ENCODE measurements at places on chromosomes 1 and 21.

DNA sequence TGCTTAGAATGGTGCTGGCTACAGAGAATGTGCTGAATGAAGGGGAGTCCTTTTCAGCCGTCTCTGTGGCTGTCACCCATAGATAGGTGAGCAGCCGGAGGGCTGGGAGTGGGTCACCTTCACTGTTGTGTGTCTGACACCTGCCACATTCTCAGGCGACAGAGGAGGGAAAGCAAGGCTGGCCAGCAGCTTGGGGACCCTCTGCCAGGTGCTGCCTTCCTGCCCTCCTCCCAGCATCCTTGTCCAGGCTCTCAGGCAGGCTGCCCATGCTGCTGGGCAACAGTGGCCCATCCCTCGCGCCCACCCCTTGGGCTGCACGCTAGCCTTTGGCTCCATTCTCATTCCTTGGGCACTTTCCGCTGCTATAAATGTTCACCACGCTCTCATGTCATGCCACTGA is 22.1 kb downstream of the CYB5RL start:
- no peak for DNase-seq

DNA sequence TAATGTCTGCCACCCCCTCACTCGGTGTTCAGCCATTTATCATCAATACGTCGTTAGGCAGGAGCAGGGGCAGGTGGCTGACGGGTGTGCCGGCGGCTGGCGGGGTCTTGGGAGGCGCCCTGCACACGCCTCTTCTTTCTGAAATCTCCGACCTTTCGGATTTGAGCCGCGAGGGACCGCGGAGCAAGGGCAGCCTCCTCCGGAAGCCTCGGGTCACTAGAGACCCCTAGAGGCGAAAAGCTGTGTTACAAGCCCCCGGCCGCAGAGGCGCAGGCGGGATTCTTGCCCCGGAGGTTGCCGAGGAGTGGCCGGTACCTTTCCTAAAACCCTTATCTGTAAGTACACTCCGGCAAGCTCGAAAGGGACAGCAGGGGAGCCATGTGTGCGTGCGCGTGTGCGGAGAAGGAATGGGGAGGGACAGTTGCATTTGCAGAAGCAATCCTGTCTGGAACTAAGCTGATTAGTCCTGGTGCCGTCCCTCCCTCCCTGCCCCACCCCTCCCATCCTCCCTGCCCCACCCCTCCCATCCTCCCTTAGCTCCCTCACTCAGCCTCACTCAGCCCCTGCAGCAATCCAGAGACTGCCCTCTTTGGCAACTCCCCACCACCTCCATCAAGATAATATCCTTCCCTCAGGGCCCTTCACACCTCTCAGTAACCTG is 11.0 kb downstream of the BRINP2 start:
- no peak for DNase-seq

DNA sequence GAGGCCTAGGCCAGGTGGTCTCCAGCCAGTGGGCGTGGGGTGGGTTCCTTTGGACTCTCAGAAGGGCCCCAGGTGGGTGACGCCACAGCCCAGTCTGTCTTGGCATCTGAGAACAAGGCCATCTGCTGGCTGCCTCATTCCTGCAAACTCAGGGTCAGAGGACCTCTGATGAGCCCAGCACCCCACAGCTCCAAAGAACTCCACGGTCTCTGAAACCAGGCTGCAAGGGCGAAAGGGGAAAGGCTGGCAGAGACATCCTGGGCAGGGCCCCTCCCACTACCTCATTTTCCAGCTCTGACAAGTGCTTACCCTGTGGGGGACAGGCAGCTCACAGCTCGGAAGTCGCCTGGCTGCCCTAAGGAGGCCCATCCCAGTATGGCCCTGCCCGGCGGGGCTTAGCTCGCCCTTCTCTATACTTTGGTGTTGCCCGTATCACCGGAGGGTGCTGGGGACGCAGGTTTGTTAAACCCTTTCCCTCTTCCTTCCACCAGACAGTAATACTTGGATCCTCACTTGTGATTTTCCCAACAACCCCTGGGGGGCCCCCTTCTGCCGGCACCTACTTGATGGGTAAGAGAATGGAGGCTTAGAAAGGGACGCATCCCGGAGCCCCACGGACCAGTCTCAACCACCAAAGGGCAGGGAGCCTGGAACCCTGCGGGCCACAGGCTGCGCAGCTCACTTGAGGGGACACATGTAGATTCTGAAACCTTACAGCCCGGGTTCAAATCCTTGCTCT is 10.9 kb upstream of the EDN2 start:
- no peak for DNase-seq

- DNase-seq = no peak
Measured at GRCh38 chr1:95927061-95927460, 693.1 kb downstream of the RWDD3 start.

DNA sequence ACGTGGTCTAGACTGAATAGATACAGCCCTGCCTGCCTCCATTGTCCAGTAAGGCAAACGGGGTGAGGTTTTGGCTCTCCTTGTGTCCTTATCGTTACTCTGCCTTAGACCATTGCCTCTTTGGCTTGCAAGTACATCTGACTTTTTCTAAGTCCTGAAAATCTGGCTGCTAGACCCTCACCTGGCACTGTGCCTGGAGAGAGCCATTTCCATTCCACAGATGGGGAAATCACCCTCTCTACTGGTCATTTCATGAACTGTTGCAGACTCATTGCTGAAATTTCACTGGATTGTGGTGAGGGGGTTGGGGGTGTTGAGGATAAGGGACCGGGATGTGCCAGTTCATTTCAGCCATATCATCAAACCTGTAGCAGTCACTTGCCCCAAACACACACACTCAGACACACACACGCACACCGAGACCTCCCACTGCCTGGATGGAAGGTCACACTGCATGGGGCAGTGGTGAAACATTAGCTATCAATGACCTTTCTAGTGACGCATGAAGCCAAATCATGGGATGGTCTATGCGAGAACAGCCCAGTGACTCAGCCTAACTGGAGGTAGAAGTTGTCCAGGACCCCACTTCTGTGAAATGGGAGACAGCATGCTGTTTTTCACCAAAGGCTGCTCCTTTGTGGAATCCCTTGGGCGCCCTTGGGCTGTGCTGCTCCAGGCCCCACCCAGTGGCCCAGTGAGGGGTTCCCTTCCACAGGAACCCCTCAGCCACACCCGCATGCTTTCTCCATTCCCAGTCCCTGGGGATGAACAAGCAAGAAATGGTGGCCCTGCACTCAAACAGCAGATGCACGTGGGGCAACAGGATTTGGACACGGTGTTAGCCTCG is 34.9 kb upstream of the VASH2 start:
- no peak for DNase-seq

DNA sequence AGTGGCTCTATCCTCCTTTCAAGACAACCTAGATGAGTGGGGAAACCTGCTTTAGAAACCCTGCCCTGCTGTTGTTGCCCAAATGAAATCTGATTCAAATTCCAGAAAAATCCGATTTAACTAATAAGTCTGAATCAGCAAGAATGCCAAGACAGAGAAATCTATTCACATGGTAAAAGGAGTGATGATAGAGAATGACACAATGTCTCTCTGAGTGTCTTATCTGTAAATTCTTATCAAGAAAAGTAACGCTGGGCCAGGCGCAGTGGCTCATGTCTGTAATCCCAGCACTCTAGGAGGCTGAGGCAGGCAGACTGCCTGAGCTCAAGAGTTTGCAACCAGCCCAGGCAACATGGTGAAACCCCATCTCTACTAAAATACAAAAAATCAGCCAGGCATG is 13.7 kb upstream of the GUCA2A start:
- DNase-seq = no peak

DNA sequence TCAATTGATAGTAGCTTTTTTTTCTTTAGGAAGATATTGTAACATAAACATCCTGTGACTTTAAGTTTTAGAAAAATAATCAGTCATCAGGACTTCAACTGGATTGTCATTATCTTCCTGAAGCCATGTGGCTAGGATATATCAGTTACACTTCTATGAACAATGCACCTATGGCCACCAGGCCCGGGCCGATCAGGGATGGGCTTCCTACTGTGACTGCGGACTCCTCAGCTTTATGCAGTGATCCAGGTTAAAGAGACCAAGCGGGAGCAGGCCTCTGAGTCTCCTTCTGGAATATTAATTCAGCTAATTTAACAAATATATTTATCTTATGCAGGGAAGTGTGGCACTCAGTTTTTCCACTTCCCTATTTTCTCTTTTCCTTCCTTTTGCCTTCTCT is 200.6 kb downstream of the ADGRL2 start:
- DNase-seq = no peak

DNA sequence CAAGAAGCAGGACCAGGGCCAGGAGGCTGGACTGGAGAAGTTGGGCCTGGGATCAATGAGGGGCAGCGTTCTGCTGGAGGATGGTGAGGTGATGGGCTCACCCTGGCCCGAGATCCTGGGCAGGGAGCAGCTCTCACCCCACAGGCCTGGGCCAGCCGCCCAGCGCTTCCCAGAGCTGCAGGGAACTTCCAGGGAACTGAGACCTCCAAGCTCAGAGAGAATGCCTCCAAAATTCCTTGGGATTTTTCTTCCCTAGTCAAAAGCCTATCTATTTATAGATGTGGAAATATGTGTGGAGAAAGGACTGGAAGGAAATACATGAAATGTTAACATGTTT is 121.2 kb downstream of the SPSB1 start:
- DNase-seq = no peak

DNA sequence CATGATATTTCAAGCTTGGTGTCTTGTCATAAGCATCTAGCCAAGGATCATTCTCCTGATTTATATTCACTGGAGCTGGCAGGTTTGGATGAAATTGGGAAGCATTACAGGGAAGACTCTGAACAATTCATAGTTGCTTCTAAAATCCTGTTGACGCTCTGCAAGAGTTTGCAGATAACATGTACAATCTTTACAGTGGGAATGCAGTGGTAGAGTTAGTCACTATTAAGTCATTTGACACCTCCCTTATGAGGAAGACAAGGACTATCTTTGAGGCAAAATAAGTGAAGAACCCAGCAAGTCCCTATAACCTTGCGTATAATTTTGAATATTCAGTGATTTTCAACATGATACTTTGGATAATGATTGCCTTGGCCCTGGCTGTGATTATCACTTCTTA is 45.3 kb upstream of the CRB1 start:
- DNase-seq = no peak

DNA sequence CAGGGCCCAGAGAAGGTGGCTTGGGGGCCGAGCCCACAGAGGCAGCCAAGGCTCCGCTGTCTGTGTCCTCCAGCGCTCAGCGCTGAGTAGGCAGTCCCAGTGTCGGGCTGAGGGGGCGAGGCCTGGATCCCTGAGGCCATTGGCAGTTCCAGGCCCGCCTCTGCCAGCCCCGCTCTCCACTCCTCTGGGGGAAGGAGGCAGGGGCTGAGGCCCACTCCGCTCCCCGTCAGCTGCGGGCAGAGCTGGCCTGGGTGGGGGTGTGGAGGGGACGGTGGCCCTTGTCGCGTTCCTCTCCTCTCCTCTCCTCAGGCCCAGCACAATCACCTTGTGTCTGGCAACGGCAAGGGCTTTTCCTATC is 132.8 kb downstream of the CASZ1 start:
- no peak for DNase-seq

GRCh38 chr1:35278886-35279554 is 10.5 kb downstream of the ZMYM4 start:
- DNase-seq = no peak

- DNase-seq = no peak
Measured at GRCh38 chr21:13827201-13827600, 217.6 kb downstream of the POTED start.

DNA sequence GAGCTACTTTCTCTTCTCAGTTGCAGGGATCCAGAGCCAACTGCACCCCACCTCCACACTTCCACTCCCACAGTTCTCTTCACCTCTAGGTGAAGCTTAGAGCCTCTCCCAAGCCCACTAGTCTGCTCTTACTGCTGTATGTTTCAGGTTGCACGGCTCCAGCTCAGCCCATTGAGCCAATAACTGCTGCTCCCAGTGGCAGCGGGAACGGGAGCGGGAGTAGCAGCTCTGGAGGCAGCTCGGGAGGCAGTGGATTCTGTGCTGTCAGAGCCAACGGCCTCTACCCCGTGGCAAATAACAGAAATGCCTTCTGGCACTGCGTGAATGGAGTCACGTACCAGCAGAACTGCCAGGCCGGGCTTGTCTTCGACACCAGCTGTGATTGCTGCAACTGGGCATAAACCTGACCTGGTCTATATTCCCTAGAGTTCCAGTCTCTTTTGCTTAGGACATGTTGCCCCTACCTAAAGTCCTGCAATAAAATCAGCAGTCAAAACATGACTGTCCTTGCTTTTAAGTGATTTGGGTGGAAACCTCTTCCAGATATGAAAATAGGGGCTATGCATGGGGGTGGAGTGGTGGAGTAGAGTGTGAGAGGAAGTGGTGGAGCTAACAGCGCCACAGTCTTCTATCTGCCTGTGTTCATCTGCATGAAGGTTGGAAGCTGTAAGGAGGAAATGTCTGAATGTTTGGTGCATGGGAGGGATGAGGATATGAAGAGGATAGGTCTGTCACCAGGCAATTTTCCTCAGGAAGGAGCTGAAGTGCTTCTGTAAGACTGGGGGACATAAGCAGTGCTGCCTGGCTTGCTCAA is 29.6 kb downstream of the CHIA start:
- no peak for DNase-seq

DNA sequence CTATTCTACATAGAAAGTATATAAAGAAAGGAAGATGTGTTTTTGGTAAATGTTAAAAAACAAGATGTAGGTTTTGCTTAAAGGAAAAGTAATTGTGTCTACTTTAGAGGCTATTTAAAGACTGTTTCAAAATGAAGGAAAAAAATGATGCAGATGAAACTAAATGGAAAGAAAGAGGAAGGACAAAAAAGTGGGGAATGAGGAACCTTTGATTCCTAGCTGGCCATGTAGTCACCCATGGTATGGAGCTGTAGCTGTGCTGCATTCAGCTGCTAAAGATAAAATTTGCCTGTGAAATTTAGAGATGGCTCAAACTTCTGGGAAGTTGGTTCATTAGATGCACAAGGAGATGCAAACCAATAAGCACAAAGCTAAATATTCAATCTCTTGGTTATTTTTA is 86.8 kb upstream of the SERBP1 start:
- no peak for DNase-seq

GRCh38 chr1:202361701-202362100 is 13.2 kb downstream of the PPP1R12B start:
- no peak for DNase-seq

DNA sequence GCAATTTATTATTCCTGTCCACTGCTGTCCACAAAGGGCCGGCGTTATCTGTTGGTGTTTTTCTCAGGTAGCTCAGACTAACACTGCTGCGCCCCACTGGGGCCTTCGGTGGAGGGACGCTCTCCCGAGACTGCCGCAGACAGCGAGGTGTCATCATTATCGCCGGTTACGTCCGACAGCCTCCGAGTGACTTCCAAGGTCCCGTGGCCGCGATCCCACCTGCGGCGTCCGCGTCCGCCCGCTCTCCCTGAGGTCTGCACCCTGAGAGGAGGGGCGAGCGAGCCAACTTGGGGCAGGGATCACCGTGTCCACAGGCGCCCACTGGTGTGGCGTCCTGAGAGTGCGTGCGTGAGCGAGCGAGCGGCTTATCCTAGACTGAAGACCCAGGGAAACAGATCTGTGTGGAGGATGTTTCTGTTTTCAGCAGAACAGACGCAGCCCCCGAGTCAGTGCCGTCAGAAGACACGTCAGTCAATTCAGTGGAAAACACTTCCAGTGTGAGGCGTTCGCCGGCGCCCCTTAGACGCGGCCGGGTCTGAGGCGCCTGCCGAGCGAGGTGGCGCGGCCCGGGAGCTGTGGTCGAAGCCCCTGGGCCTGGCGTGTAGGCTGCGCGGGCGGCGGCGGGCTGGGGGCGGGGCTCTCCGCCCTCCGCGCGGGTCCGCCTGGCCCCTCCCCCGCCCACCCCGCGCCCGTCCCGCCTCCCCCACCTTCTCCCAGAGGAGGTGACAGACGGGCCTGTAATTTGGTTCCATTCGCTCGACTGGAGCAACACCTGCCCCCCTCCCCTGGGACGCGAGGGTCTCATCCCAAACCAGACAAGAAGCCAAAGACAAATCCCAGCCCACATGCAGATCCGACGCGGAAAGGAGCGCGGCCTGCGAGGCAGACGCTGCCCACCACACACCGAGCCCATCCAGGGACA is 12.6 kb downstream of the NHLH2 start:
- no peak for DNase-seq

All from iPS DF 19.7 (cell line).